ENCODE measurements at places on chromosomes 5 and 9.

DNA sequence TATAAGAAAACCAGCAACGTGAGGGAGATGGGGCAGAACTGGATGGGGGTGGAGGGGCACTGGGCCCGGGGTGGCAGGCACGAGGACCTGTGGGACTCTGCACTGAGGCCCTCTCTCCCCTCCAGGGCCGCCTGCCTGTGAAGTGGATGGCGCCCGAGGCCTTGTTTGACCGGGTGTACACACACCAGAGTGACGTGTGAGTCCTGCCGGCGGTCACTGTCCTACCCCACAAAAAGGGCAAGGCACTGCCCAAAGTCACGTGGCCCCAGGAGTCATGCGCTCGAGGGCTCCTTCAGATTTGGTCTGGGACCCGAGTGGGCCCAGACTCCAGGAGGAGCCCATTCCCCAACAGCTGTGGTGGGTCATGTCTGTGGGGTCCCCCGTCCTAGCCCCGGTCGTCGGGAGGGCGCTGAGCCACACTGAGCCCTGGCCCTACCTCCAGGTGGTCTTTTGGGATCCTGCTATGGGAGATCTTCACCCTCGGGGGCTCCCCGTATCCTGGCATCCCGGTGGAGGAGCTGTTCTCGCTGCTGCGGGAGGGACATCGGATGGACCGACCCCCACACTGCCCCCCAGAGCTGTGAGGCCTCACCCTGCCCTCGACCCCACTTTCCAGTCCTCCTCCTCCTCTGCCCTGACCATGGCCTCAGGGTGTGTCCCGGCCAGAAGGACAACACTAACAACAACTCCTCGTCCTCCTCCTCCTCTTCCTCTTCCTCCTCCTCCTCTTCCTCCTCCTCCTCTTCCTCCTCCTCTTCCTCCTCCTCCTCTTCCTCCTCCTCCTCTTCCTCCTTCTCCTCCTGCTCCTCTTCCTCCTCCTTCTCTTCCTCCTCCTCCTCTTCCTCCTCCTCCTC lies 9.7 kb downstream of the FGFR4 start:
- no peak for DNase-seq

- peak; percentile 79 for DNase-seq
Measured at GRCh38 chr9:79233542-79233941, 338.2 kb upstream of the TLE4 start.

DNA sequence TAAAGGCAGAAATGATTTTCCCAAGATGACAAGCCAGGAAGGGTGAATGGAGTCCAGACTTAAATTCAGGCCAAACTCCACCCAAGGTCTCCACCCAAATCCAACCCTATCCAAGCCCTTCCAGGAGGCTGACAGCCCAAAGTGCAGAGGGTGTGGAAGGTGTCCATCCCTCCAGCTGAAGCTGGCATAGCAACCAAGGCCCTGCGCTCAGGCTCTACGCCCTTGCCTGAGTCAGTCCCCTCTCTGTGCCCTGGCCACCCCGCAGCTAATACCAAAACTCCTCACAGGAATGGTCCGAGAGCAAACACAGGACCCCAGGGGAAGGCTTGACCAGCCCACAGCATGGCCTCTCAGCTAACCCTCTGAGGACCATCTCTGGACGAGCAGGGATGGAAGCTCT lies 2.1 kb downstream of the SEPTIN8 start:
- no peak for DNase-seq

DNA sequence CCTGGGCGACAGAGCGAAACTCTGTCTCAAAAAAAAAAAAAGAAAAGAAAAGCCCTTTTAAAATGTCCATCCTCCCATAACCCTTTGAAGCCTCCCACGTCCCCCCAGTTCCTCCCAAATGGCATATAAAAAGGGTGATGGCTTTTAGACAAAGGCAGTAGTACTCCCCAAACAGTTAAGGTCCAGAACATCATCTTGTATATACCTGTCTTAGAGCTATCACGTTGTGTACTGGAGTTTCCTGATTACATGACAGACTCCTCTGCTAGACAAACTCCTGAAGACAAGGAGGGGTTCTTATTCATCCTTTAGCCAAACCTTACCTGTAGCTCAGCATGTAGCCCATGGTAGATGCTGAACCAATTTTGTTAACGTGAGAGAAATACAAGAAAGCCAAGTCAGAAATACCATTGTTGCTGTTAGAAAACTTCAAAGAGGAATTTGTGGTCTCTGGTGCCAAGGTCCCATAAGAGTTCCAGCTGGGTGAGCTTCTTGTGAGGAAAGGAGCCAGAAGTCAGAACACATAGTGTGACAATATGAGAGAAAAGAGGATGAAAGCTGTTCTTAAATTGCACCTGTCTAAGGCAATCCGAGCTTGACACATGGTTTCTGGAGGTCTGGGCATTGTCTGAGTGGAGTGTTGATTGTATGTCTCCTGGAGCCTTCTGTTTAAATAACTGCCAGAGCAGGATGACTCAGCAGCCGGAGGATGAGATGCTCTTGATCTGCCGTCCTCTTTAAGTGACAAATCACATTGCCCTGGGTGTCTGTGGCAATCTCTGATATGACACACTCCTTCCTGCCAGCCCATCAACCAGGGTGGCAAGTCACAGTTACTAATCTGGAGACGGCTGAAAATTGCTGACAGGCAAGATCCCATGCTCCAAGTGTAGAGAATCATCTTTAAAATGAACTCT lies 69.1 kb downstream of the ARRDC3 start:
- DNase-seq, result peak; percentile 84

DNA sequence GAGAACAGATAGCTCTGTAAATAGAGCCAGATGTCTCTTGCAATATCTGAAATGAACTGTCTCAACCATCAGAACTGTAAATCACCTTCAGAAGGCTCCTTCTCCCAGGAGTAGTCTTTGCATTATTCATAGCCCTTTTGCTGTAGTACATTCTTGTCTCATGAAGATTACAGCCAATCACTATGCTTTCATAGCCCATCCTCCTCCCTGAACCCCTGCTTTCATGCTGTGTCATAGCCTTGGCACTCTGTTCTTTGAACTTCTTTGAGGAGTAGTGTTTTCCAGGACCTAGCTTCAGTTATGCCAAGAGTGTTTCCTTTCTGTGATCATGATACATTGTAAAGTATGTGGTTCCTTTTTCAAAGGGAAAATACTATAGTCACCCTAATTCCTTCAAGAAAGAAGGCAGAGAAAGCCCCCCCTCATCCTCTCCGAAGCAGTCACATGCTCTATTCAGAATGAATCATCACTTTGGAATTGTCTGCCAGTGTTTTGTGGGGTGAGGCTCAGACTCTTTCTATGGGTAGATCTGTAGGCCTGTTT lies 61.1 kb downstream of the GRIA1 start:
- peak; percentile 95 for DNase-seq

DNA sequence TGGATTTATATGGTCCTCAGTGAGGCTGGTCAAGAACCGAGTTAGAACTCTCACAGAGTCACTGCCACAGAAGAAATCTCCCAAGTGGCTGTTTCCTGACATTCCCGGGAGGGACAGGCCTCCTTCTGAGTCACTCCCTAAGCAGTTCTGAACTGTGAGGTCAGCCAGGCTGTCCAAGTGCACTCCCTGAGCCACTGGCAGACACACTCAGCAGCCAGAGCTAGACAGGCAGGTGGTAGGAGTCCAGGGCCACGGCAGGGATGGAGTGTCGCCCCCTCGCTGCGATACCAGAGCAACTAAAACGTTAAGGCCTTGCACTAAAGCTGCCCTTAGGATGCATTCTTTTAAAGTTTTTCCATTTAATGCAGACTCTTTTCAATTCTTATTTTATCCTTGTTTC lies 3.4 kb downstream of the IL4 start:
- DNase-seq, result peak; percentile 77

GRCh38 chr5:113147101-113147508 lies 170.5 kb downstream of the DCP2 start:
- peak; percentile 87 for DNase-seq

DNA sequence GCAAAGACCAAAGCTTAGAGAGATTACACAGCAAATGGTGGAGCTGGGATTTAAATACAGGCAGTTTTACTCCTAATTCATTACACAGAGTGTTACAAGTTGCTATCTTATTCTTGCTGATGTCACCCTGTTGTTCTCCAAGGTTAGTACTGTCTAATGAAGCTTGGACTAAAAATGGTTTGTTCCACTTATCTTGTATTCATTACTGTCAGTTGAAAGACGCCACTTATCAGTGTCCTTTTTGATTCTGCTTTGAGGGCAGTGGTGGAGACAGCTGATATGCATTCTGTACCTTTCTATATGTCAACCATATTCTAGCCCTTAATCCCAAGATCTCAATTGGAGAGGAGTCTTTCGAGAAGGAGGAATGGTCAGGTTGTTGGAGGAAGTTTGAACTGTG lies 14.0 kb upstream of the DENND4C start:
- DNase-seq, result no peak
